ENCODE measurements at places on chromosomes 7 and 10. TPM values are rescaled to one million over a fixed set of nuclear protein-coding genes. Genes with fewer than 3 reads are reported as not detected.

Gene SORBS1
- polyA plus RNA-seq: 2.0 TPM

Gene OR2A42
- not detected for polyA plus RNA-seq

GRCh38 chr7:103962070-103962469 is 27.4 kb downstream of the RELN start:
- no peaks in the 10 kb centered on the region for H3K36me3 ChIP-seq

Gene BRI3
- 223 TPM for polyA plus RNA-seq

- DNase-seq: no peak
- no peak overlapping the region for H3K27ac ChIP-seq
- H3K4me3 ChIP-seq: no peak overlapping the region
- H3K27me3 ChIP-seq: no peaks in the 10 kb centered on the region
- H3K4me1 ChIP-seq: no peaks in the 10 kb centered on the region
Measured at GRCh38 chr7:25792586-25792985, 359.4 kb upstream of the NFE2L3 start.

Gene DNAJB6
- 69.6 TPM for polyA plus RNA-seq

- no peak for DNase-seq
- H3K27ac ChIP-seq: no peak overlapping the region
- peaks cover 12% of the 10 kb centered on the region for H3K27me3 ChIP-seq
- H3K36me3 ChIP-seq: no peaks in the 10 kb centered on the region
- no peak overlapping the region for H3K4me3 ChIP-seq
Measured at GRCh38 chr10:70619271-70620019, 16.9 kb upstream of the PRF1 start.

DNA sequence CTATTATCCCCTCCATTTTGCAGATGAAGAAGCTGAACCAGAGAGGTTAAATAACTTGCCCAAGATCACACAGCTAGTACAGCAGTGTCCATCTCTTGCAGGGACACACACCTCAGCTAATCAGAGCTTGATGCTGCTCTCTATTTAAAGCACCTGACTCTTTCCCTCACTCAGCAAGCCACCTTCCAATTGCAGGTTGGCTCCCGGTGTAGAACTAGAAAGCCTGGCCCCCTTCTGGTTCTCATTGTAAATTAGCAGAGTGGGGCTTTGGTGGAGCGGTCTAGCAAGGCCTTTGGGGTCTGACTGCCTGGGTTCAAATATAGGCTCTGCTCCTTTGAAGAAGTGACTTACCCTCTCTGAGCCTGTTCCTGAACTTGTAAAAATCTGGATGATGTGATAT is 176.4 kb downstream of the NEURL1 start:
- peaks cover 13% of the 10 kb centered on the region for H3K4me1 ChIP-seq
- no peak overlapping the region for H3K27ac ChIP-seq
- no peak overlapping the region for H3K4me3 ChIP-seq
- H3K36me3 ChIP-seq: no peaks in the 10 kb centered on the region

Gene ZNF398
- polyA plus RNA-seq: 7.5 TPM

GRCh38 chr7:94391726-94392392 is 2.8 kb upstream of the COL1A2 start:
- peaks cover 8% of the 10 kb centered on the region for H3K4me1 ChIP-seq
- no peaks in the 10 kb centered on the region for H3K36me3 ChIP-seq
- no peak for DNase-seq
- no peaks in the 10 kb centered on the region for H3K27me3 ChIP-seq

- no peak overlapping the region for H3K4me3 ChIP-seq
- H3K36me3 ChIP-seq: no peaks in the 10 kb centered on the region
- no peaks in the 10 kb centered on the region for H3K27me3 ChIP-seq
Measured at GRCh38 chr7:85702348-85702747, 515.5 kb upstream of the SEMA3D start.

Gene ACSM6
- polyA plus RNA-seq: not detected

DNA sequence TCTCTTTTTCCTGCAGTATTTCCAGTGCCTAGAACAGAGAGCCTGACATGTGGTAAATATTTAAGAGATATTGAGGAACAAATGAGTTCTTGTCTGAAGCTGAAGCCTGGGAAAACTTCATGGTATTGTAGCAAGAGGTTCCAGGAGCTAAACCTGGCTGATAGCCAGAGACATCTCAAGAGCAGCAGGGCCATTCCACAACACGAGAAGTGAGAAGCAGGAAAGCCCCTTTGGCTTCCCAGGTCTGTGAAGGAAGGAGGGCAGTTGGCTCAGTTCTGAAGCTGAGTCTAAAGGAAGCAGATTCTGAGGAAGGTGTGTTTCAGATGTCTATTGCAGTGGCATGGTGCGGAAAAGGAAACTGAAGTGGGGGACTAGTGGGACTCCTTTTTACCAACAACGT is 63.8 kb upstream of the FAM204A start:
- no peaks in the 10 kb centered on the region for H3K27me3 ChIP-seq
- no peak overlapping the region for H3K27ac ChIP-seq
- DNase-seq: peak; percentile 14

DNA sequence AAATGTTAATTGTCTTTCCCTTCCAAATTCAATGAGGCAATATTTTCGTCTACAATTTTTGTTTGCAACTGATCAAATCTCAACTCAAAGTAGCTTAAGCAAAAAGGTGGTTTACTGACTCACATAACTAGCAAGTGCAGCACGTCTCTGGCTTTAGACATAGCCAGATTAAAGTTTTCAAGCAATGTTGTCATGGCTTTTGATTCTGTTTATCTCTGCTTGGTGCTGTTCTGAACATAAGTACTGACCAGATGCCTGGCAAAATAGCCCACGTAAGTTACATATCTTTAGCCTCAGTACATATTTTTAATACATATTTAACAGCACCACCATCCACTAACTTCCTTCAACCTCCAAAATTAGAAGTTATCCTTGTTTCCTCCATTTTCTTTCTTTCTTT is 877.9 kb downstream of the KCNMA1 start:
- H3K27me3 ChIP-seq: no peaks in the 10 kb centered on the region
- H3K4me1 ChIP-seq: no peaks in the 10 kb centered on the region
- no peak overlapping the region for H3K4me3 ChIP-seq
- no peaks in the 10 kb centered on the region for H3K36me3 ChIP-seq

DNA sequence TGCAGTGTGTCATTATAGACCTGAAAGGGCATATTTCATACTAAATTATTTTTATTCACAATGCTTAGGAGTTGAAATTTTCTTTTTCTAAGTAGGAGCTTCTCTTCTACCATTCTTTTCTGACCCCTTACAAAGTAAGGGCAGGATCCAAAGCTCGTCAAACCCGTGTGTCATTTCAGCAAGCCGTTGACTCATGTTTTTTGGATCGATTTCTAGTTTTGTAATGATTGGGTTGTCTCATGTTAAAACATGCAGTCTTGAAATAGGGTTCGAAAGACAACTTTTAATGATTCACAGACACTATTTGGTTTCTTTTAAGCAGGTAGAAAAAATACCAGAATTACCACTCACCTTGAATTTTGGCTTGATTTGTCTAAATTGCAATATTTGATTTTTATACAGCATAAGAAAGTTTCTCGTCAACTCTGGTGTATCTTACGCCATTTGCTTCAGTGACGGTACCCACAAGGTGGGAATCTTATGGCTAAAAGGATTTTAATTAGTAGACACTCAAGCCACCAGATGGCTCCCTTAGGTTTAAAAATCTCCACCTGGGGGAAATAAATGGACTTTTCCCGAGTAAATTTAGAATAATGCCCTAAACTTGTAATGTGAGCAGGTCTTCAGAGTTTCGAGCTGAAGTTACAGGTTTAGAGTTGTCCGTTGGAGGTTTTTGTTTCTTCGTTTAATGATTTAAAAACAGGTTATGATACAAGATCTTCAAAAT is 283.4 kb downstream of the CCDC3 start:
- no peaks in the 10 kb centered on the region for H3K36me3 ChIP-seq
- peaks cover 23% of the 10 kb centered on the region for H3K4me1 ChIP-seq
- H3K4me3 ChIP-seq: no peak overlapping the region
- no peaks in the 10 kb centered on the region for H3K27me3 ChIP-seq
